ENCODE measurements at places on chromosomes 1 and 21. TPM values are rescaled to one million over a fixed set of nuclear protein-coding genes. Genes with fewer than 3 reads are reported as not detected.

- H3K36me3 ChIP-seq = no peaks in the 10 kb centered on the region
- DNase-seq = no peak
- H3K4me1 ChIP-seq = no peaks in the 10 kb centered on the region
- no peak overlapping the region for H3K4me3 ChIP-seq
These were observed 20.6 kb upstream of the TTC34 start for GRCh38 chr1:2821966-2822620.

DNA sequence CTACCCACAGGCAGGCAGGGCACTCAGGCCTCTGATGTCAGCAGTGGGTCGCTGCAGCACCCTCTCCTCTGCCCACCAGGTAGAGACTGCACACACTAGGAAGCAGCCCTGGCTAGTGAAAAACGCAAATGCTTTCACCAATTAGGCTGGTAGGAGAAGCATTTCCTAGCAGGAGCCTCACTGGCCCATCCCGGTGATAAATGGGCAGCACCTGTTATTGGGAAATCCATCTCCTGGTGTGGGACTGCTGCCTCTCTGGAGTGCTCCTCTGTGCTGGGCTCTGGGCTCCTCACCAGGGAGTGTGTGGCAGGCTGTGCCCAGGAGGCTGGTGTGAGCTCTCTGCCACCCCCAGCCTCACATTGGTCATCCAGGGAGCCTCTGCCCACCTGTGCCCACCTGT is 28.6 kb downstream of the LRP8 start:
- no peak for DNase-seq
- no peaks in the 10 kb centered on the region for H3K36me3 ChIP-seq
- no peaks in the 10 kb centered on the region for H3K27me3 ChIP-seq
- H3K4me3 ChIP-seq = no peak overlapping the region
- peaks cover 14% of the 10 kb centered on the region for H3K4me1 ChIP-seq
- no peak overlapping the region for H3K27ac ChIP-seq

DNA sequence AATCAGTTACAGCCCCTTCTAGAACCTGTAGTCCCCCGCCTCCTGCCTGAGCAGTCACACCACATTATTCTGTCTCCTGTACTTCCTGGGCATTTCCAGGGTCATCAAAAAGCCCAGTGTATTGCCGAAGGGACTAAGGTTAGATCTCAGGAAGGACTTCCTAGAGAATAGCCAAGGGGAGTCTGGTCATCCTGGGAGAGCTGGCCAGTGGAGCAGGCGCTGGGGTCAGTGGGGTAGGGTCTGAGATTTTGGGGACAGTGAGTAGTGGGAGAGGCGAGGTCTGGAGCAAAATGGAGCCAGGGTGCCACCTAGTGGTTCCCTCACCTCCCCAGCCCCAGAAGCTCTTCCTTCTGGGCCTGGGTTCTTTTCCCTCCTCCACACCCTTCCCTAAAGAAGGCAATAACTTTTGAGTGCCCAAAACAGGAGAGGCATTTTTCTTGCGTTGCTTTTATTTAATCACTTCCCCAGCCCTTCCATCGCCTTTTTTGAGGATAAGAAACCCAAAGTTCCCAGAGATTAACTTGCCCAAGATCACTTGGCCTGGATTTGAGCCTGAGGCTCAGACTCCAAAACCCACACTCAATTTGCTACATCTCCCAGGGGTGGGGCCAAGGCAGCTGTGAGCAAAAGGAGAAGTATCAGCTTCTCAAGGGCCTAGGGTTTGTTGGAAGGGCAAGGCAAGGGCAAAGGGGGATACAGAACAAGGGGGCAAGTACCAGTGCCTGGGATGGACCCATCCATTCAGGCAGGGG is 7.3 kb upstream of the PMVK start:
- no peaks in the 10 kb centered on the region for H3K4me1 ChIP-seq
- H3K27me3 ChIP-seq = no peaks in the 10 kb centered on the region
- H3K4me3 ChIP-seq = no peak overlapping the region
- H3K36me3 ChIP-seq = peaks cover 36% of the 10 kb centered on the region
- H3K27ac ChIP-seq = no peak overlapping the region
- peak; percentile 12 for DNase-seq

DNA sequence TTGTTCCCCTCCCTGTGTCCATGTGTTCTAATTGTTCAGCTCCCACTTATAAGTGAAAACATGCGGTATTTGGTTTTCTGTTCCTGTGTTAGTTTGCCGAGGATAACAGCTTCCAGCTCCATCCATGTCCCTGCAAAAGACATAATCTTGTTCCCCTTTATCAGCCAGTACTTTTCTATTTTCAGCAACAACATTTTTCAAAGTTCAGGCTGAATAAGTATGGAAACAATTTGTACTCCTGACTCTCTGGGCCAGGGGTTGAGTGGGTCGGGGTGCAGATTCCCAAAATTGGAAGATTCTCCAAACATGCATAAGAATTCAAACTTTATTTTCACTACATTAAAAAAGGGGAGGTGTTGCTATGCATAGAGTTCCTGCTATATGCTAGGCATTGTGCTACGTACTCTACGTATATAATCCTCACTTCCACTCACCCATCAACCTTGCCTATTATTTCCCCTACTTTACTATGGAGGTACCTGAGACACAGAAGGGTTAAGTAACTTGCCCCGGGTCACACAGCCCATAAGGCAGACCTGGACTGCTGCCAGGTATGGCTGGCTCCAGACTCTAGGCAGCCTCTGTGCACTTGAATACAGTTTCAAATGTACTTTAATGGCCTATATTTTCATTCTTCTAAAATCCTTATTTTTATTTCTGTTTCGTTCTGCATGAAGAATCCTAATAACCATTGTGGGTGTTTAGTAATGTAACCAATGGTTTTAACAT is 117.1 kb upstream of the C8B start:
- no peak overlapping the region for H3K27ac ChIP-seq
- no peaks in the 10 kb centered on the region for H3K4me1 ChIP-seq
- DNase-seq = no peak
- H3K27me3 ChIP-seq = no peaks in the 10 kb centered on the region
- no peaks in the 10 kb centered on the region for H3K36me3 ChIP-seq
- H3K4me3 ChIP-seq = no peak overlapping the region

- no peaks in the 10 kb centered on the region for H3K36me3 ChIP-seq
- H3K27ac ChIP-seq = no peak overlapping the region
- H3K4me1 ChIP-seq = no peaks in the 10 kb centered on the region
- no peak overlapping the region for H3K4me3 ChIP-seq
These were observed 297.9 kb downstream of the GRIK1 start for GRCh38 chr21:29641635-29642550.

The SGIP1 gene
- total RNA-seq = 27.1 TPM

DNA sequence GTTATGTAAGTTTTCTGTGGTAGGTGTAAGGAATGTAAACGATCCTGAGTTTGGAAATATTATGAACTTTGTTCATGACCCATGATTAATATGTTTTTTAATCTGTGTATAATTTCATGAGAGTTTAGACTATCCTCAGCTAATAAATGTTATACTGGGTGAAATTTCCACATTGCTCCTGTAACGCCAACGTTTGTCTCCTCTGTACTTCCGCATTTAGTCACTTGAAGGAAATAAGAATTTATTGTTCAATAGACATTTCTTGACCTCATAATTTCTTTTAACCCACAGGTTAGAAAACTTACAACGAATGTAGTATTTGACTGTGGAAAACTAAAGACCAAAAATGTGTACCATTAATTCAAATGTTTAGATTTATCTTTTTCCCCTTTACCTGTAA is 876 bp downstream of the KCNJ15 start:
- H3K27ac ChIP-seq = no peak overlapping the region
- H3K4me1 ChIP-seq = peaks cover 7% of the 10 kb centered on the region
- no peak for DNase-seq
- no peaks in the 10 kb centered on the region for H3K27me3 ChIP-seq
- no peak overlapping the region for H3K4me3 ChIP-seq
- H3K36me3 ChIP-seq = no peaks in the 10 kb centered on the region

- H3K27ac ChIP-seq = no peak overlapping the region
- no peak overlapping the region for H3K4me3 ChIP-seq
- peak; percentile 37 for DNase-seq
- H3K36me3 ChIP-seq = no peaks in the 10 kb centered on the region
- H3K27me3 ChIP-seq = no peaks in the 10 kb centered on the region
- H3K4me1 ChIP-seq = no peaks in the 10 kb centered on the region
These were observed 793.2 kb downstream of the PLA2G4A start for GRCh38 chr1:187621951-187622350.

DNA sequence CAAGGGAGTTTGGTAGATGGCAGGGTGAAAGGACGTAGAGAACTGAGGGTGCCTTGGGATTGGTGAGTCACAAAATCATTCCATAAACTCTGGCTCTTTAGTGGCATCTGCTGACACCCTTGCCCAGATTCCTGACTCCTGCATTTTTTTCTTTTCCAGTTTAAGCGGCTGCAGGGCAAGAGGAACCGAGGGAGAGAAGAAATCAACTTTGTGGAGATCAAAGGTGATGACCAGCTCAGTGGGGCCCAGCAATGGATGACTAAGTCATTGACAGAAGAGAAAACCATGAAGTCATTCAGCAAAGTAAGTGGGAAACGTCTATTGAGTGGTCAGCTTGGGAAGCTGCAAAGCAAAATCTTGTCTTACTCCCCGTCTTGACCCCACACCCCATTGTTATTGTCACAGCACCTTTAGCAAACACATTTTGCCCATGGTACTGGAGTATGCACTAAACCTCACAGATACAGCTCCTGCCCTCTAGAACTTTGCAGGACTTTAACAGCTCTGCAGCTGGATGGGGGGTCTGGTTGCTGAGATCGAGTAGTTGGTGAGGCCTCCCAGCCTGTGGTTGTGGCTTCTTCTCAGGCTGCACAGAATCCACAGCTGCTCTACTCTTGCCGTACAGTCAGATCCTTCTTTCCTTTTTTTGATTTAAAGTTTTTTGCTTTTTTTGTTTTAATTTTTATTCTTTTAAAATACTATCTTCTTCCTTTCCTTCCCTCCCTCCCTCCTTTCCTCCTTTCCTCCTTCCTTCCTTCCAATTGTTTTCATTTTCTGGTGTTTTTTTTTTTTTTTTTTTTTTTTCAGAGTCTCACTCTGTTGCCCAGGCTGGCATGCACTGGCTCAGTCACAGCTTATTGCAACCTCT is 21.9 kb downstream of the SH2D2A start:
- H3K27me3 ChIP-seq = no peaks in the 10 kb centered on the region
- H3K4me1 ChIP-seq = peaks cover 2% of the 10 kb centered on the region
- DNase-seq = peak; percentile 41
- H3K4me3 ChIP-seq = no peak overlapping the region
- no peak overlapping the region for H3K27ac ChIP-seq

The ZSWIM5 gene
- total RNA-seq = under 0.01 TPM

DNA sequence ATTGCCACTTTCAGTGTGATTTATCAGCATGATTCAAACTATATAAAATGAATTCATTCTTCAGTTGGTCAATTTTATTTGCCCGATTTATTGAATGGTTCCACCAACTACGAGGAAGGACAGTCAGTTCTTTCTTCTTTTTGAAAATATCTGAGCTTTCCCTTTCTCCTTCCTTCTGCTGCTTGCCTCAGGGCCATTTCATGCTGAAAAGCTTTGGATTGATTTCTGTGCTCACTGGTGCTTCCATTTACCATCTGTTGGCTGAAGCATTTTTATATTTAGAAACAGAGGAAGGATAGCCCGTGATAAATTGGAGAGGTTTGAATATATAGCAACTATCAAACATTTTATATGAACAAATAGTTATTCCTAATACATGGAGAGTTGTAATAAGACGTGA is 68.9 kb upstream of the ADAMTS5 start:
- H3K36me3 ChIP-seq = no peaks in the 10 kb centered on the region
- no peak overlapping the region for H3K27ac ChIP-seq
- H3K4me3 ChIP-seq = no peak overlapping the region

DNA sequence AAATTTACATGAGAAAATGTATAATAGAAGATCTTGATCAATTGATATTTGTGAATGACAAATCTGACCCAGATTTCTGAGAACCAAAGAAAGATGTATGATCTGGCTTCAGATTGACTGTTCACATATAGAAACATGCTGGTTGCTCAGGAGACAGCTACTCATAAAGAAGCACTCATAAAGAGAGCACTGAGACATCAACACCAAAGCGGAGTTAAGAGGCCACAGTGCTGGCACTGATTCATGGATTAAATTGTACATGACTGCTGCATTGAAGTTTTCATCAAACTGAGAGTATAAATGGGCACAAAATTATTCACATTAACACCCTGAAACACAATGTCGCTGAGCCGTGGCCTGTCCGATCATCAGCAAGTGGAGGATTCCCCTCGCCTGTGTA is 46.2 kb downstream of the SH3GLB1 start:
- no peak overlapping the region for H3K27ac ChIP-seq
- DNase-seq = no peak
- H3K27me3 ChIP-seq = no peaks in the 10 kb centered on the region
- H3K4me3 ChIP-seq = no peak overlapping the region
- H3K36me3 ChIP-seq = peaks cover 3% of the 10 kb centered on the region

Data from IMR-90 (cell line).